ENCODE measurements at places on chromosomes 6 and 20.

DNA sequence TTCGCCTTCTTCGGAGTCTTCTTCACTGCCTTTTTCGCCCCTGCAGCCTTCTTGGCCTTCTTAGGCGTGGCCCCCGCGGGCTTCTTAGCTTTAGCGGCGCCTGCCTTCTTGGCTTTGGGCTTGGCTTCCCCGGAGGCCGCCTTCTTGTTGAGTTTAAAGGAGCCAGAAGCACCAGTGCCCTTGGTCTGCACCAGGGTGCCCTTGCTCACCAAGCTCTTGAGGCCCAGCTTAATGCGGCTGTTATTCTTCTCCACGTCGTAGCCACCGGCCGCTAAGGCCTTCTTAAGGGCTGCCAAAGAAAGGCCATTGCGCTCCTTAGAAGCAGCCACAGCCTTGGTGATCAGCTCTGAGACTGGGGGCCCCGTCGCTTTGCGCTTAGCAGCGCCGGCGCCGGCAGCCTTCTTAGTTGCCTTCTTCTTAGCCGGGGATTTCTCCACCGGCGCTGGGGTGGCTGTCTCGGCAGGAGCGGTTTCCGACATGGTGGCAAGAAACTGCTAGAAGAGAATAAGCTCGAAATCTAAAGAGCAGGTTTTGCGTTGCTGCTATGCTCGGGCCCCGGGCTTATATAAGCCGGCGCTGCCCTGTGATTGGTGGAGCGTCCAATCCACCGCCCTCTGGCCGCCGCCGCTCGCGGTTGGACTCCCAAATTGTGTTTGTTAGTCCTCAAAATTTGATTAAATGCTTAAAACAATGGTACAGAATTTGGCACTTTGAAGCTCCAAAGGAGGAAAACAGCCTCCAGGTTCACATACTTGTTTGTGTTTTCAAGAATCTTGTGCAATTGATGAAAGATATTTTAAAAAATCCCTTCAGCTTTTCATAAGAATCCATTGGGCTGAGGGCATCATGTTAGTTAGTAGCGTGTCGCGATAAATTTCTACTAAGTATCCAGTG is 44.9 kb downstream of the OR2B2 start:
- no peak for DNase-seq

- no peak for DNase-seq
Measured at GRCh38 chr6:111580826-111581505, 24.7 kb downstream of the TRAF3IP2 start.

DNA sequence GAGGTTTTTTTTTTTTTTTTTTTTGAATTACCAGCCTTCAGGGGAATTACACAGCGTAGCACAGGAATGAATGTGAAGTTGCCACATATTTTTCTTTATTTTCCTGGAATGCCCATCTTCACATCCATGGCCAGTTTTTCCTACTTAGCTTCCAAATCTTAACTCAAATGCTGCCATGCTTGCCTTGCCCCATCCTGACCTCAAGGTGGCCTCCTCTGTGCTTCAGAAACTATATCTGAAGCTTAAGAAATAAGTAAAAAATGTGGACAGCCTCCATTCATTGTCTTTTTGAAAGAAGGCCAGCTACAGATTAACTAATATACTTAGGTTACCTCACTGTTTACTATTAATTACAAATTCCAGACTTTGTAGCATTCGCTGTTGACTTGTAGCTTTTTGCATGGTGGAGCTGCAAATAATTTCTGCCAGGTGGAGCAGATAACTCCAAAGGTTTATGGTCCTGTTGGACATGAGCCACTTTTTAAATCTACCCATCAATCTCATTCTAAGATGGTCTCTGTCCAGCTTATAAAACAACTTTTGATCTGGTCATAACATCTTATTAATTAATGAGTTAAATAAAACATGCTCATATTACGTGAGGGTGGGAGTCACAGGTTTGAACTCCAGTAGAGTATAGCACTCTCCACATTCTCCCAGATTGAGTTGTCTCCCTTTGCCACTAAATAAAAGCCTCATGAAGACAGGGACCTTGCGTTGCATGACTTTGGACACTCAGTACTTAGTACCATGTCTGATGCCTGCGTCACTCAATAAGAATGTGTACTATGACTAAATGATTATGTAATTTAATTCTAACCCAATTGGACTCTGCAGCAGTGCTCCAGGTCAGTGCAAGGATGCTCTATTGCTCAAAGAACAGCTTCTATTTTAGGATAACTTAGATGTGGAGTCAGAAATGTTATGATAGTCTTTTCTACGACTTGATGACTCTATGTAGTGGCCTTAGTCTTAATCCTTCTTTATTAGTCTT is 678.6 kb upstream of the CITED2 start:
- no peak for DNase-seq

DNA sequence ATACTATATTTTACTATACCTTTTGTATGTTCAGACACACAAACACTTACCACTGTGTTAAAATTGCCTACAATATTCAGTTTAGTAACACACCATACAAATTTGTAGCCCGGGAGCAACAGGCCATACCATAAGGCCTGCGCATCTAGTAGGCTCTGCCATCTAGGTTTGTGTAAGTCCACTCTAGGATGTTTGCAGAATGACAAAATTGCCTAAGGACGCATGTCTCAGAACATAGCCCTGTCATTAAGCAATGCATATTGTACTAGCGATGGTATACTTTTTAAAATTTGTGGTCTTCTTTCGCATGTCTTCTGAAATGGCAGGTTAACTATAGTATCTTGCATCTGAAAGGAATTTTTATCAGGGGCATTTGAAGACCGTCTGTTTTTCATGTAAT is 26.6 kb upstream of the MAP7 start:
- DNase-seq, result no peak

GRCh38 chr20:40932436-40932835 is 96.2 kb upstream of the TOP1 start:
- DNase-seq, result no peak

DNA sequence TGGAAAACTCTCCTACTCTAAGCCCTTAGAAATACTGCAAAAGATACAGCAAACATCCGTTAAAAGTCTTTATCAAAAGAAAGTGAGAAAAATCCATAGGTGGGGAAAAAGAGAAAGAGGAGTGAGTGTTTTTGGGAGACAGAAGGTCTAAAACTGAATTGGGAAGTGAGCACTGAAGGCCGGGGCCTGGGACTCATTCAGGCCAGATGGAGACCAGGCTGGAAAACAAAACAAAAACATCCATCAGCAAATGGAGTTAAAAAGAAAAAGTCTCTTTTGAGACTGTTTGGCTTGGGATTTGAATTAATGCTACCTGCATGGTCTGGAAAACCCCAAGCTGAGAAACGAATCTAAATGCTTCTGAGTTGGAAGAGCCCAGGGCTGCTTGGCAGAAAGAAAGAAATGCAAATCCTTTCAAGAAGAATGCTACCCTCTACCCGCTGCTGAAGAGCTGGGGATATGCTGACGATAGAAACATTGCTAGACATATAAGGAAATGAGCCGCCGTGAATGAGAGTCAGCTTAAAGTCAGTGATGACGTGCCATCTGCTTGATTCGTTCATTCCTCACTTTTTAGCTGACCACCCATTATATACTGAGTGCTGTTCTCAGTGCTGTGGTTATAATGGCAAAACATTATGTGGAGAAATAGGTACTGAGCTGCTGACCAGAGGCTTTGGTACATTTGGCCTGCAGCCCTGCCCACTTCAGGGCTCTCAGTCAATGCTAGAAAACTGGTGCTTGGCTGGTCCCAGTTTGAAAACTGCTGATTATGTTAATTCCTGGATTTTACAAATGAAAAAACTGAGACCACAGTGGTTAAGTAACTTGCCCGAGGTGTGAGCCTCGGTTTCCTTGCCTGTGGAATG is 28.0 kb upstream of the TULP4 start:
- DNase-seq, result no peak

GRCh38 chr6:157978021-157978783 is 3.5 kb upstream of the SYNJ2 start:
- DNase-seq, result no peak

DNA sequence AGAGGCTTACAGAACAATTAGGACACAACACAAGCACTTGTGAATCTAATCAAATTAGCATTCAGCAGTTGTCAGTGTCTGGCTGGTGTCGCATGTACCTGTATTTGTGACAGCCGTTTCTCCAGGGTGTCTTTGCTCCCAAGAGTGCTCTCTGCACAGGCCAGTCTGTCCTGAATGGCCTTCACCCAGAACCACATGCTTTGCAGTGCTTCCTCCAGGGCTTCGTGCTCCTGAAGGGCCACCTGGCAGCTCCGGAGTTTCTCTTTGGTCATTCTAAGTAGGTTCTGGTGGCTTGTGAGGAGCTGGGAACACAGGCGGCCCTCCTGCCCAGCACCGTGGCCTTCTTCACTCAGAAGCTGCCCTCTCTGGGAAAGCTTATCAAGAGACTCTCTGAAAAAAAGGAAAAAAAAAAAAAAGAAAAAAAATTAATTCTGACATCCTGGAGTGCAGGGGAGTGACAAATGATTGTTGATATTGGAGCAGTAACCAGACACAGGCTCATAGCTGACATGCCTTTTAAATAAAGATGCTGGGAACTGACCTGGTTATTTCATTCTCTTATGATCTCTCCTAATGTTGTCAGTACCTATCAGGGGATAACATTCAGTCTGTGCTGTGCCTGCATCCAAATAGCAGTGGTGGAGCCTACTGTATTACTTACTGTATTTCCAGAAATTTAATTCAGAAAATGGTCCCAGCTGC is 245.8 kb downstream of the SYNE1 start:
- DNase-seq, result no peak

DNA sequence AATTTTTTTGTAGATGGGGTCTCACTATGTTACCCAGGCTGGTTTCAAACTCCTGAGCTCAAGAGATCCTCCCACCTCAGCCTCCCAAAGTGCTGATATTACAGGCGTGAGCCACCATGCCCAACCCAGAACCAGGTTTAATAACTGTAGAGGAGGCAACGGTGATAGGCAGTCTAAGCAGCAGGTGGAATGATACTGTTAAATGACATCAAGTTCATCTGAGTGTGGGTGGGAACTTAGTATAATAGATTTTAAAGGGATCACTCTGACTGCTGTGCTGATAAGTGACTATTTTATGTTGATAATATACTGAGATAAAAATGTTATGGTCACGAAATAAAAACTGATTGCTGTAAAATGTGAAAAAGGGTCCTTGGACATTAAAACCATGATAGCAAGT is 31.1 kb downstream of the PCNA start:
- DNase-seq, result no peak

- no peak for DNase-seq
Measured at GRCh38 chr6:129124347-129124746, 241.4 kb downstream of the LAMA2 start.

- peak; percentile 7 for DNase-seq
Measured at GRCh38 chr6:154510144-154510905, at the start of gene CNKSR3. Gene CNKSR3, minus strand, starts transcription at chr6:154510685. Its CDS starts 571 bp downstream, at chr6:154510114.

DNA sequence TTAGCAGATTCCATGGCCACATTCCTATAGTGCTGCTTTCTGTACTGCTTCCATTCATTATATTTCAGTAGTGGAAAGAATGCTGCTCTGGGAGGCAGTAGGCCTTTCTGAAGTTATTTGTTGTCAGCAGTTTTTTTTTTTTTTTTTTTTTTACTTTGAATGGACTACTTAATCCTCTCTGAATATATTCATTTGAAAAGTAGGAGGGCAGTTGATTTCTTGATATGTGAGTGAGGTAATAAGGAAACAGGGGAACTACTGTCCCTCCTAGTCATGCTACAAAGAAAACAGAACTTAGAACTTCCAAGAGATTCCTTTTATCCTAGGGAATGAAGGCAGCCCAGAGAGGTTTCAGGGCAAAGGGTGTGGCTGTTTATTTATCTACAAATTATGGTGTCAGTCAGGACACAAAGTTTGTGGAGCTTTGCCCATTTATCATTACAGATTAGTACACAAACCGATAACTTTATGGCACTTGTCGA is 155.9 kb downstream of the JARID2 start:
- no peak for DNase-seq

GRCh38 chr6:12119085-12119588 is 107.0 kb downstream of the HIVEP1 start:
- no peak for DNase-seq

DNA sequence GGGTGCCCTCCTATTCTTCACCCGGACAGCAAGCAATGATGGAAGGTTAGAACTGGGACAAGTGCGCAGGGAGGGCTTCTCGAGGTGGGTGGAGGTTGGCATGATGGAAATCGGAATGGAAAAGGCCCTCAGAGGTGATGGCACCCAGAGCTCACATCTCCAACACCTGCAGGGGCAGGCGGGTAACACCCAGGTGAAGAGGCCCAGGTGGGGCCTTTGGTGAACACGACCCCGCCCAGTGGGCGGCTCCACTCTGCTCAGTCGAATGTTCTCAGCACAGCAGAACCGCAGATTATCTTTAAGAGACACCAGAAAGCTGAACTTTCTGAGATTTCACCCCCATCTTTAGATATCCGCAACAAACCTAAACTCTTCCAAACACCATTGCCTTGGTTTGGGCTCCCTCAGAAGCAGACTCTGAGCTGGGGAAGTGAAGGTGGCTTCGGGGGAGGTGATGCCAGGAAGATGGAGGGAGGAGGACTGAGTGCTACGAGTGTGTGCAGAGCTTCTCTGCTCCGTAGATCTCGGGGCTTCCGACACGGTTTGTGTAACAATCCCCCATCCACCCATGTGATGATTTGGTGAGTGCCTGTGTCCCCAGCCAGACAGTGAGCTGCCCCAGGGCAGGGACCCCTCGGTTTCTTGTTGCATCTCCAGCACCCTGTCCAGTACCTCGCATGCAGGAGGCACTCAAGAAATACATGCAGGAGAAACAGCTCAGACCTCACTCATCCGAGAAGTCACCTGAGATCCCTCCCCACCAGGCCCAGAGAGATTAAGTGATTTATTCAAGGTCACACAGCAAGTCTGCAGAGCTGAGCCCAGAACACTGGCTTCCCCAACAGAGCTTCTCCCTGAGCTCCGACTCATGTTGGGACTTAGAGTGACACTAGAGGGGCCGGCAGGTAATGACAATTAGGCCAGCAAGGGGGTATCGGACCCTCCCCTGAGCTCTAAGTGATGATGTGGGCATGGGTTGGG is 45.4 kb downstream of the BPIFB1 start:
- no peak for DNase-seq

DNA sequence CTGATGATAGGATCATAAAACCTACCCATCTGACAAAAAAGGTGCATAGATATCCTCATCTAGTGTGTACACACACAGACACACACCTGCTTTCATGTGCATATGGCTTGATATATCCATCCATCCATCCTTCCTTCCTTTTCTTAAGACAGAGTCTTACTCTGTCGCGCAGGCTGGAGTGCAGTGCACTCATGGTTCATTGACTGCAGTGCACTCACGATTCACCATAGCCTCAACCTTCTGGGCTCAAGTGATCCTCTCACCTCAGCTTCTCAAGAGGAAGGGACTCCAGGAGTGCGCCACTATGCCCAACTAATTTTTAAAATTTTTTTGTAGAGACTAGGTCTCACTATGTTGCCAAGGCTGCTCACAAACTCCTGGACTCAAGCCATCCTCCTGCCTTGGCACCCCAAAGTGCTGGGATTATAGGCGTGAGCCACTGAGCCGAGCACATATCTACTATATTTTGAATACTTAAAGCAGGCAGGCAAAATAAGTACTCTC is 27.1 kb downstream of the ADNP start:
- DNase-seq, result no peak
